ENCODE measurements at places on chromosomes 3 and 15. TPM values are rescaled to one million over a fixed set of nuclear protein-coding genes. Genes with fewer than 3 reads are reported as not detected.

Gene PCLAF
- 39.1 TPM for polyA plus RNA-seq

Gene CFAP161
- 0.05 TPM for polyA plus RNA-seq

Gene TKT
- 418 TPM for polyA plus RNA-seq

Gene EPHB1
- polyA plus RNA-seq, result 5.4 TPM

Gene ELL3
- polyA plus RNA-seq, result 15.5 TPM

Gene ISLR2
- polyA plus RNA-seq, result 0.47 TPM

Gene TEX55
- not detected for polyA plus RNA-seq

Gene PTPN23
- 5.5 TPM for polyA plus RNA-seq

Gene SEMA3B
- 3.0 TPM for polyA plus RNA-seq

Measured in H1 (cell line).